AG09309 (cell line): ENCODE measurements at places on chromosomes 4 and X.

GRCh38 chr4:122758033-122758432 is 25.5 kb downstream of the BBS12 start:
- DNase-seq = no peak

- no peak for DNase-seq
These were observed 155.8 kb upstream of the ZFP42 start for GRCh38 chr4:187839765-187840164.

GRCh38 chr4:112508356-112508755 is 7.6 kb downstream of the NEUROG2 start:
- DNase-seq = no peak

- DNase-seq = no peak
These were observed 5.3 kb downstream of the SOWAHB start for GRCh38 chr4:76892601-76893000.

DNA sequence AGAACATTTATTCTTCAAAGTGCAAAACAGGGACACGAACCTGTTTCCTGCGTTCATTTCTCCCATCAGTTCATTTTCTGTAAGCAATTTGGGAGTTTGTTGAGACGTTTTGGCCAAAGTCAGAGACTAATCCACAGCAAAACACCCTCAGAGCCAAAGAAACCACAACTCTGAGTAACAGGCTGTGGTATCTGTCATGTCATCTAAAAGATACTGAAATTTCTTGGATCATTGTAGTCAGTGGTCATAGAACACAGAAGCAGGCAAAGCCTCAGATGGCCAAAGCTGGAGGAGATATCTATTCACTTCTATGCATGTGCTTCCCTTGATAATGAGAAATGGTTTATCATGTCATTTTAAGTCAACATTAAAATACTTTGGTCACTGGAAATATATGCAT is 485.6 kb upstream of the GALNT7 start:
- no peak for DNase-seq

GRCh38 chr4:113122066-113122465 is 72.6 kb downstream of the ANK2 start:
- no peak for DNase-seq

- no peak for DNase-seq
These were observed 55.8 kb downstream of the FRMPD3 start for GRCh38 chrX:107505223-107505622.

DNA sequence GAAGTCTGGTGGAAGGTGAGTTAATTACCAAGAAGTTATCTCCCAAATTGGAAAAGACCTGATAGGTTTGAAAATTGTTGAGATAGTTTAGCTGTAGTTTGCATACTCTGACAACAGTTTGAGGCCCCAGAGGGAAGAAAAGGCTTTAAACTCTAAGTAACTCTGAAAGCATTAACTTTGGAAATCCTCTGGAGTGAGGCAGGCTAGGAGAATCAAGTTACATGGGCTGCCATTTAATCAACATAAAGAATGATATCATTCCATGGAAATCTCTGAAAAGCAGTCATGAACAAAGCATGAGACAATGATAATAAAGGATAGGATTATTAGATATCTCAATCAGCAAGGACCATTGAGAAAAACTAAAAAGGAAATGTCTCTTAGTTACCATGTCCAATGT is 647.1 kb downstream of the ANKRD50 start:
- DNase-seq = no peak

- no peak for DNase-seq
These were observed 107.6 kb downstream of the PDLIM5 start for GRCh38 chr4:94559351-94559806.

GRCh38 chr4:96602661-96603060 is 762.8 kb downstream of the PDHA2 start:
- DNase-seq = no peak

DNA sequence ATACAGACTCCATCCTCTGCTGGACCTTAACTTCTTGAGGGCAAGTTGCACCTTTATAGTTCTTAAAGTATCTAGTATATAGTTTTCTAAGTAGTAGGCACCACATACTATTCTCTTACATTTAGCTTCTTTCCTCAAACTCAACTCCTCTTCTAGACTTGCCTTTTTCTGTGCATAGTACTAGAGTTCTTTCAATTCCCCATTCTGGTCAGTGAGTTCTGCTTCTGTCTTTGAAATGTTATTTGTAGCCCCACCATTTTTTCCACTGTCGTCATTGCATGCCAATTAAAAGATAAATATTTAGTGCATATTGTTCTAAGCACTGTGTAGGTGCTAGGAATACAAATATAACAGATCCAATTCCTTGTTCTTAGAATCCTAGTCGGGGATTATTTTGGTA is 31.6 kb downstream of the CDKL5 start:
- DNase-seq = no peak

DNA sequence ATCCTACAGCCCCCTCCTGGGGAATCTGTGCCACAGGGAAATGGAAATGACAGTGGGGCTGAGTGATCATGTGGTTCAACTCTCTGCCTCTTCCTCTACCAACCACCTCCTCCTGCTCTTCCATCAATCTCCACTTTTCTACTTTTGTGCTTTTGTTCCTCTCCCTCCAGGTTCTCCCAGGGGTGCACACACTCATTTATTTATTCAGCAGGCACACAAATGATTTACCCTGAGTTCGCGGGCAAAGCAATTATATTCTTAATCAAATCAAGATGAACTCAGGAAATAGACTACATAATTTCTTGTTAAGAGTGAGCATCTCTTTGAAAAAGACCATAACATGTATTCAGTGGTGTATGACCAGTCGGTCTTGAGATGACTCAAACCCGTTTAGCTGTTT is 69.2 kb downstream of the VCX3A start:
- DNase-seq = no peak

DNA sequence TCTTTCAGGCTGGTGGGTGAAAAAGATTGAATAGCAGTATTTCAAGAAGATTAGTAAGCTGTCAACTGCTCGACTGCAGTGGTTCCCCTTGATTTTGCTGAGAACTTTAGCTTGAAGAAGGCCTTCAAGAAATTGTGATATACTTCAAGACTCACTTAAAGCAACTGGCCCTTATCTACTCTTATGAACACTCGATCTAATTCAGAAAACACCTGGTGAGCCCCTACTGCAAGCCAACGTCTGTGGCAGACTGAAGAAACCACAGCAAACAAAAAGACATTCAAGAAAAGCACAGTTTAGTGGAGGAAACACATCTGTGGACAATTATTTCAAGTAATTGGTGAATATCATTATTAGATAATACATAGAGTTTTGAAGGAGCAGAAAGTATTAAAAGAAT is 119.0 kb downstream of the INPP4B start:
- no peak for DNase-seq

- no peak for DNase-seq
These were observed 107.5 kb downstream of the GABRG1 start for GRCh38 chr4:46016306-46016705.

DNA sequence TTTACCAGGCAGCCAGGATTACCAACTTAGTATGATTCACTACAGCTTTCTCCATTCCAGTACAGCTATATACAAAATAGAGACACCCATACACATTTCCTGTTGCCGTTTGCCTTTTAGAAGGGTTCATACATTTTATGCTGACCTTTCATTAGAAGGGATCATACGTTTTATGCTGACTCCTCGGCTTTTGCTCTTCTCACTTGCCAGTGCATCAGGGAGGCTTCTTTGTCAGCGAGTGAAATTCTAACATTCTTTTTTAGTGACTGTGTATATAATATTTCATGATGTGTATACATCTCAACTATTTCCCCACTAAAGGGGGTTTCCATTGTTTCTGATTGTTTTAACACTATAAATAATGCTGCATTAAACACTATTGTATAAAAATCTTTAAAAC is 552.6 kb downstream of the TRIML1 start:
- no peak for DNase-seq

GRCh38 chr4:15652191-15652590 is 3.0 kb downstream of the FBXL5 start:
- no peak for DNase-seq

DNA sequence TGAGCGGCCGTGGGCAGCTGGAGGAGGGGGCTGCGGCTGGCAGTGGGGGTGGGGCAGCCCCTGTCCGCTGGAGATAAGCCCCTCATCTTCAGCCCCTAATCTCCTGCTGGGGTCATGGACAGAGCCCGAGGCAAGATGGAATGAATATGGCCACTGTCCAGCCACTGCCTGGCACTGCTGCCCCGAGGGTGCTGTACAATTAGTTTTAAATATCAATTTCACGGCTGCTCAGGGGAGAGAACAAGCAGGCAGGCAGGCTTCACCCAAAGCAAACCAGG is 64.1 kb upstream of the NKX1-1 start:
- DNase-seq = no peak

DNA sequence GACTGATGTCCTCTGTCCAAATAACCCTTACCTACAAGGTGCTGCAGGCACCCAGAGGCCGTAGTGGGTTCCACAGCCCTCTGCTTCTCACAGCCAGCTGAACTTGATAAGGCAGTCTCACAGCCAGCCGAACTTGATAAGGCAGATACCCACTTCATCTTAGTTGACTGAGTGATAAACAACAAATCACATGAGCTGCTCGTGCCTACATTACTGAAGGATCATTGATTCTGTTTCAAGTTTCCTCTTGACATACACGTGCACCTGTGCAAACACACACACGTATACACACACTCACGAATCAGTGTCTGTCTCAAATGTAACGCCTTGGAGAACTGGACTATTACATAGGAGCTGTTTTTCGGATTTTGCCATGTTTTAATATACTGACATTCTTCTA is 276.3 kb downstream of the DCTD start:
- no peak for DNase-seq

GRCh38 chrX:25068340-25068739 is 52.6 kb upstream of the ARX start:
- DNase-seq = no peak
